HepG2 (cell line): ENCODE measurements at places on chromosomes 12 and 14. TPM values are rescaled to one million over a fixed set of nuclear protein-coding genes. Genes with fewer than 3 reads are reported as not detected.

The TIGAR gene
- polyA plus RNA-seq: 2.6 and 3.2 TPM in 2 replicates

The DLK1 gene
- polyA plus RNA-seq: 312 and 395 TPM in 2 replicates

GRCh38 chr14:85248881-85249635 lies 280.9 kb upstream of the FLRT2 start:
- DNase-seq: no peak

- DNase-seq: no peak
Observed at GRCh38 chr12:116183741-116184141, 93.8 kb downstream of the MED13L start.

DNA sequence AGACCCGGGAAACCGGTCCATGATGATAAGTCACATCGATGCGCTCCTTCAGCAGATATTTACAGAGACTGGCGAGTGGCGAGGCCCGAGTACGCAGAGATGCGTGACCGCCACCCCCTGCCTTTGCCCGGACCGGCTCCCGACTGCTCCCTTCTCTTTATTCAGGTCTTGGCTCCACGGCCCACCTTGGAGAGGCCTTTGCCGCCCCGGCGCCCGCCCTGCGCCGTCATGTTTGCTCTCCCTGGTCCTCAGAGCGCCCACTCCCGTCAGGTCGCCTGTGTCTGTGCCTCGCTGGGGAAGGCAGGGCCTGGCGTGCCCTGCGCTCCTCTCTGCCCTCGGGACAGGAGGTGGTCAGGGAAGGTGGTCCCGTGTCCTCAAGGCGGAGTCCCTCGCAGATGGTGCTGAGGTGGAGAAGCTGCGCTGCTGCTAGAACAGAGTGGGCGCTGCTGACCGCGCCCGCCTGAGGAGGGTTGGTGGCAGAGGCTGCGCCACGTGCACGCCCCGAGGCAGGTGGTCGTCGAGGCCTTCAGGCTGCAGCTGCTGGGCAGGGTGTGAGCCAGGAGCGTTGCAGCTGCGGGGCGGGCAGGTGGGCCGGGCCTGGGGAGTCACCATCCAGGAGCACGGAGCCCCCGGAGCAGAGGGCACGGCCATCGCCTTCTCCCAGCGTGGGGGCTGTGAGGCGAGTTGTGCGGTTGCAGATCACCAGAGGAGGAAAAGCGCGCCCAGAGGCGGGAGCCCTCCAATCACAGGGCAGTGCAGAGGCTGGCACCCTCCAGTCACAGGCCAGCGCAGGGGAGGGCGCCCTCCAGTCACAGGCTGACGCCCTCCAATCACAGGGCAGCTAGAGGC lies 27.2 kb downstream of the DDX51 start:
- DNase-seq: no peak
